ENCODE measurements at places on chromosomes 3 and 15.
A peak's percentile ranks its signal among the peaks of the same experiment; 100 is the strongest.

- no peak for DNase-seq
Measured at GRCh38 chr15:84988909-84989644, 7.4 kb downstream of the PDE8A start.

DNA sequence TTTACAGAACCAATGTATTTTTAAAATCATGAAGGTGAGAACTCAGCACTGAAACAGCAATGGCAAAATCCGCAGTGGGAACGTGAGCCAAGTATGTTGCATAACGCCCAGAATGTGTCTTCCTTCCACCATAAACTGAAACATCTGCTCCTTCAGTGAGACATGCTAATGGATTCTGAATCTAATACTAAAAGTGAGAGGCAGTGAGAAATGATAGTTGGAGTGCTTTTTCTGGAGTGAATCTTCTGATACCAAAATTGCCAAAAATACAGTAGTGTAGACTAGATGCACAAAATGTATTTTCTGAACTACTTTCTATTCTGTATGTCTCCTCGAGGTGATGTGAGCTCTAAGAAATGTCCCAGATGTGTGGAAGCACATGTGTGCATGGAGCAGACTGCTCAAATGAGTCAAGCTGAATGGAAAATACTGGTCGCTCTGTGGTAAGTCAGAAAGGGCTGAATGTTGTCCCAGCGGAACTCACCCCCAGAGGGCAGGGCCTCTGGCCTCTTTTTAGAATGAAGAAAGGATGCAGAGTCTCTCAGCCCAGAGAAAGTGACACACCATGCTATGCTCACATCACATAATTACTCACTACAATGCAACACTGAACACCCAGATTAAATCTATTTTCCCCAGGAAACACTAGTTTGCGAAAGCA is 73.0 kb downstream of the ATP10A start:
- DNase-seq, result peak; percentile 63

- DNase-seq, result no peak
Measured at GRCh38 chr3:197463279-197463678, 92.5 kb downstream of the BDH1 start.

- no peak for DNase-seq
Measured at GRCh38 chr15:70237626-70238025, 139.9 kb upstream of the TLE3 start.

DNA sequence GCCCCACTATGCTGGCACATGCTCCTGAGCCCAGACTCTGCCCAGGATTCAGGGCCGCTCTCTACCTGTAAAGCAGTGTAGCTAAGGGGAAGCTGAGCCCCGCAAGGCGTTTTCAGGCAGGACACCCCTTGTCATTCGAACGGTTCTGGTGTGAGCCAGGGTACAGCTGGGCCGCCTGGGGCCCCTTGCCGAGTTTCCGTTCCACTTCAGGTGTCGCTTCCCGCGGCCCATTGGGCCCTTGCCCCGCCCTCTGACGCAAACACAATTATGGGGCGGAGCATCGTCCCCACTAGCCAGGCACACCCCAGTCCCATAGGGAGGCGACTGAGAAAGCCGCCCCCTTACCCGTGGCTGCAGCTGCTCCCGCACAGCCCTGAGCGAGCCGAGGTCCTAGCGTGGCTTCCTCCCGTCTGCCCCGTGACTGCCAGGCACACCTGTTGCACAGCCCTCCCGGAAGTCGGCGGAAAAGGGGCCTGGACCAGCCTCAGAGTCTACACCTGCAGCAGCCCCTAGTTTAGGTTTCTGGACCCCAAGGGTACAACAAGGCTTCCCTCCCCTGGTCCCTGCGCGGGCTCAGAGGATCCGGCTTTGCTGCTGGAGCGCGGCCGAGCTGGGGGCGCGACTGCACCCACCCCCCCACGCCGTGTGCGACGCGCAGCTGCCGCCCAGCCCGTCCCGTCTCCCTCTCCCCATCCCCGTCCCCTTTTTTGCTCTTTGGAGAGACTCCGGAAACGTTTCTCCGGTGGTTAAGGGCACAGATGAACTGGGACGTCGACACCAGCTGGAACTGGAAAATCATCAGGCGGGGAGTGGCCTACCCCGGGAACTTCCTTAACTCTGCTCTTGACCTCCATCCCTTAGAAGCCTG is at the start of gene PLSCR2:
Gene PLSCR2 (minus strand): TSS at position 412 of the 868 bp plus-strand sequence. CDS start 9,657 bp downstream, outside the sequence.
- peak; percentile 74 for DNase-seq

DNA sequence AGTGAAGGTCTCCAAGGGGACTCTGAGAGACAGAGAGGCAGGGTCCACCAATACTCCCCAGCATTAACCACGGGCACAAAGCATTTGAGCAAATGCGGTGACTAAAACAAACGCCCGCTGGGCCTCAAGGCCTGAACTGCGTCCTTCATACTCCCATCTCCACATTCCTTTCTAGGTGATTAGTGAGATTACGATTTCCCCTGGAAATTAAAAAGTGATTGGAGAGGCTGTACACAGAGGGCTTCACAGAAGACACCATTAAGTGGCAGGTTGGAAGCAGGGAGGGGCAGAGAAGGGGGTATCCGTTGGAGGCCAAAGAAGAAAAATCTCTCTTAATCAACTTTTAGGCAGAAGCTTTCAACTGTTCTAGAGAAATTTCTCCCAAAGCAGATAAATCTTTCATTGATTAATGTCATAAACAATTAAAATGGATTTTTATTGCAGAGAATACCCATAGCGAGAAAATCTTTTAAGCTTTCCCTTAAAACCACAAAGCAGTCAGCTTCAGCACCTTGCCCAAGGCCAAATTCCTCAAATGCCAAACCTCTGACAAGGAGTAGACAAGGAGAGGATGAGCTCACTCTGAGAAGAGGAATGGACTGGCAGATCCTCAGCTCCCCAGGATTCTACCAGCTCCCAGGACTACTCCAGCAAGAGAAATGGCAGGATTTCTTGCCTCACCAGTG is 38.2 kb downstream of the MB21D2 start:
- no peak for DNase-seq

DNA sequence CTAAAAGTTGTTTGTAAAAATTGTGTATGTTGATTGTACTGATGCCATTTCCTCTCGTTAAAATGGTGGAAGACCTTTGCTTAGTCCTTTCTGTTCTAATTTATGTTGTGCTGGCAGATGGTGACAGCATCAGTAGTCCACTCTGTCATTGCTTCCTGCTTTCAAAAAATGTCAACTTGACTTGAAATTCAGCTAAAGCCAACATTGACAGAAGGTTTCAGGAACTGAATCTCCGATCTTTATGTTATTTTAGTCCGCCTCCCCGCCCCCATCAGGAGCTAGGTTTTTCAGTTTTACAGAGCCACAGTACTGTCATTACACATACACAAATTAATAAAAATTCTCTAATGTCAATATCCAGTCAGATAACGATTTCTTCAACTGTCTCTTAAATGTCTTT is 1.5 kb downstream of the CEP63 start:
- no peak for DNase-seq

GRCh38 chr15:33963831-33964664 is 4.2 kb upstream of the CHRM5 start:
- no peak for DNase-seq

DNA sequence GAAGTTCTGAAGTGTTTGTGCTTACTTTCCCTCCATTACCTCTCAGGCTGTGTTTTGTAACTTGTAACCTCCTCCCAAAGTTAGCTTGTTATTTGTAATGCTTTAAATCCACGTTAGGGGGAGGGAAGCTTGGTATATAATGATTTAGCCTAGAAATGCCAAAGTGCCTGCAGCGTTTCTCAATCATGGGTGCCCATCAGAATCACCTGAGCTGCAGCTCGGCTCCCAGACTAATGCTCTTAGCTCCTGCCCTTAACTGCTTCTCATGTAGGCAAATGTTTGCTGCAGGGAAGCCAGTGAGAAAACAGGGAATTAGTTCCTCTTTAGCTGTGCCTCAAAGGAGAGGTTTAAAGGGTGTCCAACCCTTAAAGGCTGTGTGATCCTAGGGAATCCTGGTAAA is 219.2 kb upstream of the NAALADL2 start:
- DNase-seq, result no peak

DNA sequence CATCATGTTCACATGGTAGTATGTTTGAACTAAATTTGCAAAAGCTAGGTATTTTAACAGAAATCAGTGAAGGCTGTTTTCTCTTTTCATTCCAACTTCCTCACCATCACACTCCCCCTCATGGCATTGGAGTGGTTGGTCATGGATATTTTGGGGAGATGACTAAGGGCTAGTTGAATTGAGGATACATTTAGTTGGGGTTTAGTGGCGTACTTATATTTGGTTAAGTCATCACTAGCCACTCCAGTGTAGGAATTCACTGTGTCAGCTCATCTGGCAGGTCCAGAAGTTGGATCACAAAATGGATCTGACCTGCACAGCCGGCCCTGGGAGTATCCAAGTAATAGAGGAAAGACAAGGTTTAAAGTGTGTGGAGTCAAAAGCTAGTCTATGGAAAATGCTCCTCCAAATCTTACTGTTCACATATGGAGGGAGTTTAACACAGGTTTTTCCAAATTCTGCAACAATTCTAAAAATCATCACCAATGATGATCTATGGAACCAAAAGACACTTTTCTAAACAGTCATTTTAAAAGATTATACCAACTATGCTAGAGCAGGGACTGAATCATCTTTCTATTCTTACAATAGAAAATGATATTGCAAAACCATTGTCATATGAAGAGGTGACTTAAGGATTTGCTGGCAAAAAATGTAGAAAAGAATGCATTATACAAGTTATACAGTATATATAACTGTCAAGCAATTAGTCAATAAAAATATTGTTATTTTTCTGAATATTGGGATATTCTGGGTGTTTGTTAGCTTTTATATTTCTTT is 247.8 kb upstream of the PEX5L start:
- no peak for DNase-seq

GRCh38 chr3:129829640-129830039 is 63.9 kb downstream of the TMCC1 start:
- DNase-seq, result peak; percentile 15

DNA sequence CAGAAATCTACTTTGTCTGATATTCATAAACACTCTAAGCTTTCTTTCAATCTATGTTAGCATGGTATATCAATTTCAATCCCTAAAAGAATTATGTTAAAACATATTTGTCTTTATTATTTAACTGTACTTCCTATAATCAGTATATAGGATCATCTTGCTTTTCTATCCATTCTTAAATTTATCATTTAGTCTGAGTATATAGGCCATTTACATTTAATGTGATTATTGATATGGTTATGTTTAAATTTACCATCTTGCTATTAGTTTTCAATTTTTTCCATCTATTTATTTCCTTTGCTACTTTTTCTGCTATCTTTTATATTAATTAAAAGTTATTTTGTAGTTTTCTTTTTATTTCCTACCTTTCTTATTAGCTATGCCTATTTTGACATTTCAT is 174.8 kb upstream of the MBNL1 start:
- no peak for DNase-seq

DNA sequence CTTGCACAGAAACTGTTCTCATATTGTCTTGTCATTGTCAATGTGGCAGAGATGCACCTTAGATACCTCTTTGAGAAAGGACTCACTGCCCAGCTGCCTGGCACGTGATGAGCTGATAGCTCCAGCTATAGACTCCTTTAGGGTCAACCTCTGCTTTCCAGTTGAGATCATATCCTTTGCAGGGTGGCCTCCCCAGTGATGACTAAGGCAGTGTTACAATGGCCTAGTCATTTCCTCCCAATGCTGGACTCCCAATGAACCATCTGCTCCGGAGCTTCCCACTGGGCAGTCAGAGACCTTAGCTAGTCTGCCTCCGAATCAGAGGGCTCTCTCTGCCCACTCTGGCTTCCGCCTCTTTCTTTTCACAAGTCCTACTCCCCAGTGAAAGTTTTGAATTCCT is 79.5 kb downstream of the CHRD start:
- no peak for DNase-seq

DNA sequence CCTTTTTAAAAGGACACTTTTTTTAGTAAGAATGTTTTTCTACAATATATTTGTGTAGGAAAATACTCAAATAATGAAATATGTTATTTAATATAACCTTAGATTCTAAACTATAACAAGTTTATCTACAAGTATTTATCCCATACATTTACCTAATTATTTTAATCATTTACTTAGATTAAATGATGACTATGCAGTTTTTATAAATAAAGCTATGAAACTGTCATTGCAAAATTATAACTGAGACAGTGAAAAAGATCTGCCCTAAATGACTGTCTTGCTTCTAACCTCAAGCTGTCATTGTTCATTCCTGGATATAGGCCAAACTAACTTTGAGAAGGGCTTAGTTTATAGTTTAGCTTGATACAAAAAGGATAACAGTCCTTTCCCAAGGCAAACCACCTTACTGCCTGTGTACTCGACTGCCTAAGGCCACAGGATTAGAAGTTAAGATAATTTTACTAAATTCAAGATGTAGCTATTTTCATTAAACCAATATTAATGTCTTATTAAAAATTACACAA is 84.1 kb downstream of the GLDN start:
- DNase-seq, result no peak

GRCh38 chr3:73687106-73688004 is 62.6 kb upstream of the PDZRN3 start:
- DNase-seq, result no peak

GRCh38 chr15:83446904-83447709 is at the start of gene SH3GL3:
Gene SH3GL3, plus strand, starts transcription at chr15:83447341. Its CDS starts 193 bp downstream, at chr15:83447534.
- peak; percentile 59 for DNase-seq

DNA sequence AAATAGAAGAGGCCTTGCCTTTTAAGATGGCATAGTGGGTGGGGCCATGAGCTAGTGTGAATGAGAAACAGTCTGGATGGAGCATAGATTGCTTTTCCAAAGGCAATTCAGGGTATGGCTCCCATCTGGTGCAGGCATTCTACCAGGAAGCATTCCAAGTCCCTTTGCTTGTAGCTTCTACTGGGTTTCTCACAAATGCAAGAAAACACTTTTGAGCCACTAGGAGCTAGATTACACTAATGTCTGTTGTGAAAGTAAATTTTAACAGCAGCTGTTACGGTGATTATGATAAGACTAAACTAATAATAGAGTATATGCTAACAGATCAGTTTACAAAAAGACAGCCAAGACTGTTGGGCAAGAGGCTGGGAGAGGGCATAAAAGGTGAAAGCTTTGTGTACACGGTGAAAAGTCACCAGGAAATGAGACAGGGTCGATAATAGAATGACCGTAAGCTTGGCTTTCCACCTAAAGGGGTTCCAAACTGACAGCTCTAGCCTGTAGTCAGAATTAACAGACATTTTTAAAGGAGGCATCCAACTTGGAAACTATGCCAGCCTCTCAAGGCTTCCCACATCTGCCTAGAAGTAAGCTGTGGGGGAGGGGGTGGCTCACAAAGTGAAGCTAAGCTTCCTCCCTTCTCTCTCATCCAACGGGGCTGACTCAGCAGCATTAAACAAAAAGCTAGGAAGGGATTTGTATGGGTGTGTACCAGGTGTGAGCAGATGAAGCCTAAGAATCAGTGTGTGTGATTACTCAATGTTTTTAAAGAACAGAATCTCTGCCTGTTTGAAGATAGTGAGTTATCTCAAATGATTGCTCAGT is 61.1 kb upstream of the GPD1L start:
- DNase-seq, result no peak

GRCh38 chr3:186236357-186237020 is 125.5 kb downstream of the DGKG start:
- no peak for DNase-seq

All from stimulated activated naive CD8-positive, alpha-beta T cell treated with anti-CD3 and anti-CD28 coated beads, Interleukin-15, Interleukin-2, amounts not matched to agents 100 U/mL and 50 U/mL, for 24 hours (primary cell).